Daoy (cell line): ENCODE measurements at places on chromosomes 3 and 15. TPM values are rescaled to one million over a fixed set of nuclear protein-coding genes. Genes with fewer than 3 reads are reported as not detected.

The CHRNB4 gene
- total RNA-seq, result 0.06 TPM in 1 of 2 replicates, not detected in the other

GRCh38 chr15:70275461-70276138 lies 177.9 kb upstream of the TLE3 start:
- no peak for DNase-seq

GRCh38 chr3:172171396-172172075 lies 132.2 kb downstream of the FNDC3B start:
- DNase-seq, result no peak

GRCh38 chr3:105388176-105388575 lies 21.5 kb downstream of the ALCAM start:
- no peak for DNase-seq

The ISLR2 gene
- not detected in 2 replicates for total RNA-seq

The MAP3K13 gene
- total RNA-seq, result 7.6 and 13.1 TPM in 2 replicates

DNA sequence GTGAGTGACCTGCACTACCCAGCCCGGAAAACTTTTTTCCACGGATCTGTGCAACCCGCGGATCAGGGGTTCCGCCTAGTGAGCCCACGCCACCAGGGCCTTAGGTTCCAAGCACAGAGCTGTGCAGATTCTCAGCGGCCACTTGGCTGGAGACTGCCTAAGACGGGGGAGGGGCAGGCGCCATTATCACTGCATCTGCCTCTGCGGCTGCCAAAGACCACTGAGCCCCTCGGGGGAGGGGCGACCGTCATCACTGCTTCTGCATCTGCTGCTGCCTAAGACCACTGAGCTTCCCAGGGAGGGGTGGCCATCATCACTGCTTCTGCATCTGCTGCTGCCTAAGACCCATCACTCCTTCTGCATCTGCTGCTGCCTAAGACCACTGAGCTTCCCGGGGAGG lies 460.2 kb downstream of the OCA2 start:
- DNase-seq, result no peak

DNA sequence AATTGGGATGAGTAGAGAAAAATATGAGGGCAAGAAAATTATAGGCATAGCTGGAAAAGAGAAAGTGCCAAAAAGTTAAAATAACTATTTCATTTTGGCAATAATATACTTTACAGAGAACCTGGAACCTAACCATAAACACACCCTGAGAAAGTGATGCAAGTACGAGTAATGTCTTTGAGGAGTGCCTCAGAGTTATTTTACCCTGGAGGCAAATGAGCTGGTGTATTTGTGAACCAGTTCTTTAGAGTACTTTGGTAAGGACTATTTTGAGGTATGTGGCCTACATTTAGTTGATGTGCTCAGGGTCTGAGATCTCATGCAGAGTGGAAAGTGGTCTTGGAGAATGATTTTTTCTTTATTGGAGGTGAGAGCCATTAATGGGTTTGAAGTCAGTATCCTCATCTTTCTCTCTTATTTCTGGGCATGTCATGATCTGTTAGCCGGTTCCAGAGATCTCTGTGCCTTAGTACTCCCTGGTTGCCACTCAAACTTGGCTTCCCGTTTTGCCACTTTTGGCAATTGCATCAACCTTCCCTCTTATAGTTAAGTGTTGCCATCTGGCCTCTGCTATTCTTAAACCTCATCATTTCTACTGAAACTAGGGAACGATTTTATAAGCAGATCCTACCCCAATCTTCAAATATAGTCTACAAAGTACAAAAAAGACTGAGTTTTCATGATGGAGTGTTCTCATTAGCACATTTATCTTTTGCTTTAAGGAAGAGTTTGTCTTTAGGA lies 145.7 kb downstream of the EPHA6 start:
- no peak for DNase-seq

The IL12A gene
- 0.51 TPM in 1 of 2 replicates, not detected in the other for total RNA-seq
